ENCODE measurements at places on chromosomes 6 and 20.

DNA sequence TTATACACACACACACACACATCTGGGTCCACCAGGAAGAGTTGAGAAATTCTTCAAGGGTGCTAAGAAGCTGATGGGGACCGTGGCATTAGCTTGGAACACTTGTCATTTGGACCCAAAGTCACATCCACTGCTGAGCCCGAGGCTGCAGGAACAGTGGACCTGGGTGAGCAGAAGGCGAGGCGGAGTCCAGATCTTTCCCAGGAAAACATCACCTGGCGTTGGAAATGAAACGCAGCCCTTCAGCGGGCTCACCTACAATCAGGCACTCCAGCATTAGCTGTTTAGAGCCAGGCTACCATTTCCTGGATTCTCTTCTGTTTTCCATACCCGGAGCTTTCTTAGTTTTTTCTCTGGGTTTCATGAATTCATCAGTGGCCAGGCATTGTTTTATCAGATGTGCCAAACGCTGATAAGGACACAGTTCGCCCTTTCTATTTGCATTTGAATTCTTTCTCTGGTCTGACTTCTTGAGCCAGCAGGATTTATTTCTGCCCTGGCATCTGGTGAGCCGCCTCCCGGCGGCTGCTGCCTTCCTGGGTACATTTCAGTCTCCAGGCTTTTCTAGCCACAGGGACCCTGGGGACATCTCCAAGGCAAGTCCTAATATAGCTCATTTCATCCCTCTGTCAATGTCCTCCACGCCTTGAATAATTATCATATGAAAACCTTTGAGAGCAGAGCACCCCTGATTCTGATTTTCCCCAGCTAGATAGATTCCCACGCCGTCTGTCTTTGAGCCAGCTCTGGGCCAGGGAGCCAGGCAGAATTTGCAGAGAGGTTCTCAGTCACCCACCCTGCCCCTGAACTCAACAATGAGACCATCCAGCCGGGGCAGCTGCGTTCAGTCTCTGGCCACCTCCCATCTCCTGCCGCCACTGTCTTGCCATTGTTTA lies 170.9 kb downstream of the TTLL2 start:
- no peak for DNase-seq

DNA sequence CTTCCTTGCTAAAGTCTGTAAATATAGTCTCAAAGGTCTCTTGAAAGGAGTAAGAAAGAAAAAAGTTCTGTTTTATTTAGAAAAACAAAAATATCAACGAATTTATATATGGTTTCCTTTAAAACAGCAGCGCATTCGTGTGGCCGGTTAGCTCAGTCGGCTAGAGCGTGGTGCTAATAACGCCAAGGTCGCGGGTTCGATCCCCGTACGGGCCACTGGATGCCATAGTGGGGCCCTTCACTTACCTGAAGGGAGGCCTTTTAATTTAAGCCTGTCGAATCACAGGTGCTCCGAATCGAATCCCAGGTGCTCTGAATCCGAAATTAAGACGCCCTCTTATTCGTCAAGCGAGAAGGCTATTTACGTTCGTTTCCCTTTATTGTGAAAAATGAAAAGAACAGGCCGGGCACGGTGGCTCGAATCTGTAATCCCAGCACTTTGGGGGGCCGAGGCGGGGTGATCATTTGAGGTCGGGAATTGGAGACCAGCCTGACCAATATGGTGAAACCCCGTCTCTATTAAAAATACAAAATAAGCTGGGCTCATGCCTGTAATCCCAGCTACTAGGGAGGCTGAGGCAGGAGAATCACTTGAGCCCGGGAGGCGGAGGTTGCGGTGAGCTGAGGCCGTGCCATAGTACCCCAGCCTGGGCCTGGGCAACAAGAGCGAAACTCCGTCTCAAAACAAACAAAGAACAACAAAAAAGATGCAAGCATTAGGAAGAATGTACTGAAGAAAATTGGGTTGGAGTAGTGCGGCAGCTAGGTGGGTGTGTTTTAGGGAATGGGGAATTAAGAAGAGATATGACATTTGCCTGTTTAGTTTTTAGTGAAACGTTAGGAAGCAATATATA lies 195.8 kb upstream of the ZNF184 start:
- DNase-seq: no peak

DNA sequence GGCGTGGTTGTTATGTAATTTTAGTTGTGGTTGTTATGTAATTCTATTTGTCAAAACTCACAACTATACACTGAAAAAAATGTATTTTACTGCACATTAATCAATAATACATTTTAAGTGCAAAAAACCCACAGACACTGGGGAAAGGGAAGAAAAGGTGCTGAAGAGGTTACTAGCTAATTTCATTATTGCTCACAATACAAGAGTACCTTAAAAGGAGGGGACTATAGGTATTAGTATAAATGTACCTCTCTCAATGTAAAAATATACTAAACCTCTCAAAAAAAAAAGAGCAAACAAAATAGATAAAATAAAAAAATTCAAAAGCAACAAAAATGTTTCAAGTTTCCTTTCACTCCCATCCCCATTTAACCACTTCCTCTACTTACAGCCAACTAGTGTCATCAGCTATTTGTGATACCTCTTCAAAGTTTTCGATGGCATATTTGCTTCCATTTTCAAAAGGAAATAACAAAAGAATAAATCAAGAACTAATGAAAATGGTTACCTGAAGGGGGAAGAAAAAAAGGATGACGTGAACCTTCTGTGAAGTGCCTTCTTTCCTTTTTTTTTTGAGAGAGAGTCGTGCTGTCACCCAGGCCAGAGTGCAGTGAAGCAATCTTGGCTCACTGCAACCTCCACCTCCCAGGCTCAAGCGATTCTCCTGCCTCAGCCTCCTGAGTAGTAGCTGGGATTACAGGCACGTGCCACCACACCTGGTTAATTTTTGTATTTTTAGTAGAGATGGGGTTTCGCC lies 30.2 kb downstream of the RANBP9 start:
- no peak for DNase-seq

- no peak for DNase-seq
Observed at GRCh38 chr6:72810571-72811280, 188.9 kb downstream of the KCNQ5 start.

DNA sequence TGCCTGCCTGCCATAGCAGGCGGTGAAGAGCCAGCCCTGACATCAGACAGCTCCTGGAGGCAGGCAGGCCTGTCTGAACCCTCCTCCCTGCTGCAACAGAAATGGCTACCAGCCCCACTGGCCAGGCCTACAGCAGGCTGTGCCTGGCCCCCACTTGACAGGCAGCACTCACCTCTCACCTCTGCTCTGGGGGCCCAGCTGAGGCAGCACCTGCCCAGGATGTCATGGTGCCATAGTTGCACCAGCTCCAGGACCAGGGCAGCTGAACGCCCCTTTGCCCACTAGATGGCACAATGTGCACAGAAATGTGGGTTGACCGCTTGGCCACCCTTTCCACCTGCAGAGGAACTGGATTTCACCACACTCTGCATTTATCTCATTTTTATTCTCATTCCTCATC lies 30.6 kb downstream of the MRPL14 start:
- peak; percentile 87 for DNase-seq

- DNase-seq: no peak
Observed at GRCh38 chr20:56259948-56260347, 11.4 kb downstream of the MC3R start.

DNA sequence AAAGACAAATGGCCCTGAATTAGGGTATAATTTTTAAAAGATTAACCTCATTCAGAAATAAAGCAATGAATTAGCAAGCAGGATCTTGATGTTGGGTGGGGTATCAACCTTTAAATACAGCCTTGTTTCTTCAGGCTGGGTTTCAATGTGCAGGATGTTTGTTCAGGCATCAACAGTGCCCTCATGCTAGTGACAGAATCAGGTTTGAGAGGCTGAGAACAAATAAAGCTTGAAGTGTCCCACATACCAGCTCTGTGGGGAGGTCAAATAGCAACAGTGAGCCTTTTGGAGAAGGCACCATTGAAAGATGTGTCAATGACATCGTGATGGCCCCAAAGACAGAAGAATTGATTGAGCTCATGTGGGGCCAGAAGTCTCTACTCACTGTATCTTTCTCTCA lies 68.2 kb downstream of the MTFR2 start:
- no peak for DNase-seq

- no peak for DNase-seq
Observed at GRCh38 chr6:45272626-45273025, 55.5 kb upstream of the RUNX2 start.

DNA sequence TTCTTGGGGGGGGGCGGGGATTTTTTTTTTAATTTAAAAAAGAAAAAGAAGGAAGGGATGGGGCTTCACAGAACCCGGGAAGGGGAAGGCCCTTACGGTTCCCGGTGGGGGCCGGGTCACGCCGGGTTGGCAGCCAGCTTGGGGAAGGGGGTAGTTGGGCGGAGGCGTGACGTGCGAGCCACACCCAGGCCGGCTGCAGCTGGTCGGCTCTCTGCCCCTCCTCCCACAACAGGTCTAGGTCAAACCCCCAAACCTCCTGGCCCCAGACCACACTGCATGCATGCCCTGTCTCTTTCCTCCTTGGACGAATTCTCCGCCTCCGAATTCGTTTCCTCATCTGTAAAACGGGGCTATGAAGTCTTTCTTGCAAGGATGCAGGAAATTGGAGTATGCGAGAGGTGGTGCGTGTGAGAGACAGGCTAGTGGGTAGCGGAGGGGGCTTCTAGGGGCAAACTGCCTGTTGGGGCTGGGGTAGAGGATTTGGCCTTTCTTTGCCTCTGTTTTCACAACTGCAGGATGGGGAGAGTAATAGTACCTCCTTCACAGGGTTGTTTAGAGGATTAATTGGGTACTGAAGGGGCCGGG lies 828 bp downstream of the HCK start:
- DNase-seq: peak; percentile 74

Data from sciatic nerve (tissue), 2 donors.